ENCODE measurements at places on chromosomes 1 and 21. TPM values are rescaled to one million over a fixed set of nuclear protein-coding genes. Genes with fewer than 3 reads are reported as not detected.

Gene IFI16
- 105 TPM for total RNA-seq

Gene TBX15
- 48.7 TPM for total RNA-seq

Gene TIAM1
- 44.7 TPM for total RNA-seq

Gene CFAP74
- not detected for total RNA-seq

Gene YOD1
- total RNA-seq, result 10.7 TPM

Gene HSD3B2
- not detected for total RNA-seq

Gene CDK11A
- 42.9 TPM for total RNA-seq

DNA sequence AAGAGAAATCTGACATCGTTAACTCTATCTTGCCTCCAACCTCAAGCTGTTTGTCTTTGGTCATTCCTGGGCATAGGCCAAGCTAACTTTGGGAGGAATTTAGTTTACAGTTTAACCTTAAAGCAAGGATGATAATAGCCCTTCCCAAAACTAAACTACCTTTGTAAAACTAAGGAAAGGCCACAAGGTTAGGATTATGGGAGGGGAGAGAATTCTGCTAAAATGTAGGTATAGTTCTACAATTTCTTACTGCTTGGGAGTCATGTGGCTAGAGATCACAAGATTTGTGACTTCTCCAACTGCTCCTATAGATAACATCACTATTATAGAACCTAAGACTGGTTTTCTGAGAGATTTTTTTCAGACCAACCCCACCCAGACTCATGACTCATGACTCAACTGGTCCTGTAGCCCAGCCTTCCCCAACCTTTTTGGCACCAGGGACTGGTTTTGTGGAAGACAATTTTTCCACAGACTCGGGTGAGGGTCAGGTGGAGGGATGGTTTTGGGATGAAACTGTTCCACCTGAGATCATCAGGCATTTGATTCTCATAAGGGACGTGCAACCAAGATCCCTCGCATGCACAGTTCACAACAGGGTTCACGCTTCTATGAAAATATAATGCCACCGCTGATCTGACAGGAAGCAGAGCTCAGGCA lies 70.7 kb upstream of the MUTYH start:
- H3K4me3 ChIP-seq, result no peak overlapping the region
- H3K27ac ChIP-seq, result no peak overlapping the region
- H3K27me3 ChIP-seq, result no peaks in the 10 kb centered on the region
- no peaks in the 10 kb centered on the region for H3K36me3 ChIP-seq
- H3K4me1 ChIP-seq, result no peaks in the 10 kb centered on the region
- DNase-seq, result no peak

GRCh38 chr1:88451856-88452255 lies 232.2 kb upstream of the PKN2 start:
- no peaks in the 10 kb centered on the region for H3K36me3 ChIP-seq
- H3K27me3 ChIP-seq, result no peaks in the 10 kb centered on the region

GRCh38 chr1:51567653-51568052 lies 48.6 kb upstream of the EPS15 start:
- H3K27me3 ChIP-seq, result no peaks in the 10 kb centered on the region
- no peak overlapping the region for H3K4me3 ChIP-seq
- DNase-seq, result no peak
- H3K36me3 ChIP-seq, result no peaks in the 10 kb centered on the region

GRCh38 chr1:186806477-186806876 lies 22.3 kb upstream of the PLA2G4A start:
- DNase-seq, result no peak
- H3K27ac ChIP-seq, result no peak overlapping the region
- no peaks in the 10 kb centered on the region for H3K4me1 ChIP-seq
- H3K4me3 ChIP-seq, result no peak overlapping the region
- H3K27me3 ChIP-seq, result no peaks in the 10 kb centered on the region
- H3K36me3 ChIP-seq, result no peaks in the 10 kb centered on the region

DNA sequence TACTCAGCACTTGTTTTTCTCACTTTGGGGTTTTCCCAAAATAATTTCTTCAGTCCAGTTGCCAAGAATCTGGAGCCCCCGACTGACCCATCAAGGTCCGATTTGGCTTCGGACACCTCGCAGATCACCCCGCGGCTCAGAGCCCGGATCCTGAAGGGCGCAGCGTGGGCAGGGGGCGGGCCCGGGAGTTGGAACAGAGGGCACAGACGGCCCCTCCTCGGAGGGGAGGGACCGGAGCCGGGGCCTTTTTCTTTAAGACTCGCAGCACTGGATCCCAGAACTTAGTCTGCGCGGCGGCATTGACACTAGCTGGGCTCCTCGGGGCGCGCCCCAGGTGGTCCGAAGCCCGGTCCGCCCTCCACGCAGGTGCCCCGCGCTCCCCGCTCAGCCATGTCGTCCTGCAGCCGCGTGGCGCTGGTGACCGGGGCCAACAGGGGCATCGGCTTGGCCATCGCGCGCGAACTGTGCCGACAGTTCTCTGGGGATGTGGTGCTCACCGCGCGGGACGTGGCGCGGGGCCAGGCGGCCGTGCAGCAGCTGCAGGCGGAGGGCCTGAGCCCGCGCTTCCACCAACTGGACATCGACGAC lies at the start of gene CBR3:
CBR3 (plus strand) TSS at position 277 of the 588 bp plus-strand sequence; CDS start at position 391, 114 bp downstream.
- H3K4me1 ChIP-seq, result no peaks in the 10 kb centered on the region
- no peaks in the 10 kb centered on the region for H3K27me3 ChIP-seq
- H3K4me3 ChIP-seq, result peak within 1 kb of the TSS; percentile 98

DNA sequence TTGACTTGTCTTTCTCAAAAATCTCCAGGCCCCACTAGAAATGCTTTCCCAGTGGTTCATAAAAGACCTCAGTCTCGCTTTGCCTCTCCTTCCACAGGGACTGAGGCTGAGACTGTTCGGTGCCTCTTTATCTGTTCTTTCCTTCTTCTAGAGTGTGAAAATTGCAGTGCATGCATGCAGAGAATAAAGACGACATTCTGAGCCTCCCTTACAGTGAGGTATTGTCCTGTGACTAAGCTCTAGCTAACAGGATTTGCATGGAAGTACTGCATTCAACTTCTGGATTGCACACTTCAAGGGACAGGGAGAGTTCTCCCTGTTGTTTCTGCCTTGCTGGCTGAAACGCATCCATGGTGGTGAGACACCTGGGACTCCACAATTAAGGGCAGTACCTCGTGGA lies 69.1 kb downstream of the COLGALT2 start:
- no peaks in the 10 kb centered on the region for H3K36me3 ChIP-seq
- H3K4me1 ChIP-seq, result no peaks in the 10 kb centered on the region
- H3K27ac ChIP-seq, result no peak overlapping the region
- no peaks in the 10 kb centered on the region for H3K27me3 ChIP-seq
- no peak for DNase-seq

GRCh38 chr21:38428211-38428610 lies 70.1 kb downstream of the ERG start:
- no peak overlapping the region for H3K4me3 ChIP-seq
- H3K27ac ChIP-seq, result no peak overlapping the region
- no peaks in the 10 kb centered on the region for H3K4me1 ChIP-seq

DNA sequence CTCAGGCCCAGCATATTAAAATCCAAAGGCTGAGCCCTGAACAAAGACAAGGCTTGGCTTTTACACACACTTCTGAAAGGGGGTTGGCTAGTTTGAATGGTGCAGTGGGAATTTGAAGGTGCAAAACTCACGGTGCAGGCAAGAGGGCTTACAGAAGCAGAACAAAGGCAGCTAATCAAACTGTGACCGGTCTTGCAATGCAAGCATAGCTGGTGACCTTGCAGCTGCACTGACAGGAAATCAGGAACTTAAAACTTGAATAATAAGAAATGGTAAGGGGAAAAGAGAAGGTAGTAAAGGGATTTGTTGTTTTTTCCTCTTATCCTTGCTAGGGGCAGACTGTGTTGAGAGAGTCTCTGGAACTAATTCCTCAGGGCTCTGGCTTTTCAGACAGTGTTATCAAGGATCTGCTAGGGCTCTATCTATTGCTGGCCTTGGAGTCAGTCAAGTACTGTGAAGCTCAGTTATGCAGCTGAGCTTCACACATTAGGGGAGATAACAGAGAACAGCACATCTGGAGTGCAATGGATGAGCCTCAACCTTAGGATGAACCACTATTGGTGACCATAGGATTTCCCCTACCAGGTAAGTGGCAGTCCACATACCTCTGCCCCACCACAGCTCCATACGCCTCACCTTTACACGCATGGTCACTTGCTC lies 97.6 kb downstream of the PPIAL4G start:
- peaks cover 4% of the 10 kb centered on the region for H3K4me1 ChIP-seq
- H3K36me3 ChIP-seq, result no peaks in the 10 kb centered on the region
- H3K27ac ChIP-seq, result no peak overlapping the region
- no peaks in the 10 kb centered on the region for H3K27me3 ChIP-seq

GRCh38 chr1:248710305-248710900 lies 7.8 kb upstream of the OR14I1 start:
- H3K4me1 ChIP-seq, result no peaks in the 10 kb centered on the region
- no peak overlapping the region for H3K4me3 ChIP-seq
- H3K27ac ChIP-seq, result no peak overlapping the region
- H3K36me3 ChIP-seq, result no peaks in the 10 kb centered on the region
- DNase-seq, result no peak
- H3K27me3 ChIP-seq, result no peaks in the 10 kb centered on the region

GRCh38 chr1:180096584-180097325 lies 57.9 kb upstream of the QSOX1 start:
- no peak overlapping the region for H3K4me3 ChIP-seq
- no peaks in the 10 kb centered on the region for H3K4me1 ChIP-seq
- no peak for DNase-seq

DNA sequence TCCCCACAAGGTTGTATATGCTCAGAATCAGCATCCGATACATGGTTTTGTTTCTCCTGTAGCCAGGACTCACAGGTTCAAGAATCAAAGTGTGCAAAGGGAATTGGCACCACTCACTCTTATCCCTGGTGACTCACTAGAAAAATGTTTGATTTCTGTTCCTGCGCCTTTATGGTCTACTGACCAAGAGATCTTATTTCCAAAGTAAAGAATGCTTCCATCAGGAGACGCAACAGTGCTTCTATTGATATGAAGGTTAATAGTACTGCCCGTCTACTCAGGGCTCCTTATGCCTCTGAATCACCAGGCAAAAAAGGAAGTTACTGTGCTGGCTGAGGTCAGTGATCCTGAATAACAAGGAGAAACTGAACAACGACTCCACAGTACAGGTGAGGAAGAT lies 1392.0 kb upstream of the PRMT6 start:
- H3K27ac ChIP-seq, result no peak overlapping the region
- H3K27me3 ChIP-seq, result no peaks in the 10 kb centered on the region
- DNase-seq, result no peak
- no peaks in the 10 kb centered on the region for H3K36me3 ChIP-seq
- no peak overlapping the region for H3K4me3 ChIP-seq
- H3K4me1 ChIP-seq, result no peaks in the 10 kb centered on the region

- H3K4me1 ChIP-seq, result no peaks in the 10 kb centered on the region
- no peaks in the 10 kb centered on the region for H3K27me3 ChIP-seq
- H3K27ac ChIP-seq, result no peak overlapping the region
- no peaks in the 10 kb centered on the region for H3K36me3 ChIP-seq
- H3K4me3 ChIP-seq, result no peak overlapping the region
- DNase-seq, result no peak
Measured at GRCh38 chr1:8679395-8679800, 138.0 kb downstream of the RERE start.

DNA sequence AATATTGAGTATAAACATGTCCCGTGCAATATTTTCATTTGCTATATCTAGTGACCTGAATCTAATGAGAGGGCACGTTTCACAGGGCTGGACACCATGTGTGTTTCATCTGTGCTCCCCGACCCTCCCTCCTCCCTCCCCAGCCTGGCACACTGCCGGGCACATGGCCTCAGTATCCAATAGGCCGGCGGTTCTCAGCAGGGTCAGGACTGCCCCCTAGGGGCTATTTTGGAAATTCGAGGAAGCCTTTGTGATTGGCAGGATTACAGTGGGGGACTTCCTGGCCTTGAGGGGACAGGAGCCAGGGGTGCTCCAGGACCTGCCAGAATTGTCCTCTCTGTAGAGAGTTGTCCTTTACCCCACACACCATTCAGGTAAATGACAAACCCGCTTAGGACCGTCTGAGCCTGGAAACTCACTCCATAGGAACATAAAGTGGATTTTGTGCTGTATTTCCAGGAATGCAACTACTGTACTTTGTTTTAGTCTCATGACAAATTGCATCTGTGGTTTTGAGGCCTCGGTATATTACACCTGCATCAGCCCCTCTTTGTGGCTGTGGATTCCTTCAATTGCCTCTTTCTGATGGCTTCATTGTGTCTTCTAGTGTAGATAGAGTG lies 109.5 kb upstream of the SIM2 start:
- no peaks in the 10 kb centered on the region for H3K36me3 ChIP-seq
- no peaks in the 10 kb centered on the region for H3K4me1 ChIP-seq
- H3K4me3 ChIP-seq, result no peak overlapping the region
- no peak overlapping the region for H3K27ac ChIP-seq
- DNase-seq, result no peak
- H3K27me3 ChIP-seq, result no peaks in the 10 kb centered on the region

- H3K36me3 ChIP-seq, result no peaks in the 10 kb centered on the region
- H3K4me3 ChIP-seq, result peak overlapping the region; percentile 85
- H3K27ac ChIP-seq, result peak overlapping the region; percentile 96
- H3K27me3 ChIP-seq, result no peaks in the 10 kb centered on the region
- no peak for DNase-seq
Measured at GRCh38 chr1:15618077-15618654, 908 bp downstream of the DDI2 start.

DNA sequence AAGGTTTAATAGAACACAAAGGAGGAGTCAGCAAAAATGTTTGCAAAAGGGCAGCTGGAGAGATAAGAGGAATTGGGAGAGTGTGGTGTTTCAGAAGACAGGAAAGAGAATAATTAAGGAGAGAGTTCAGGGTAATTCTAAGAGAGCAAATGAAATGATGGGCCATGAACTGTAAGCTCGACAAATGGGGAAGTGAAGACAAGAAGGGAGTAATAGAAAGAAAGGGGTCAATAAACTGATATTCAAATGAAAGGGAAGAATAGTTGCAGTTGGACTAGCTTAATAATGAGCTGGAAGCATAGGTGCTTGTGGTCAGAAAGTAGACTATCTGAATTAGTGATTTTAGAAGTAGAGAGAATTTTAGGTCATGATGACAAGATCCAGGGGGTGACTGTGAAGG lies 15.6 kb upstream of the RNF220 start:
- H3K27ac ChIP-seq, result no peak overlapping the region
- no peak for DNase-seq
- no peaks in the 10 kb centered on the region for H3K4me1 ChIP-seq
- H3K36me3 ChIP-seq, result no peaks in the 10 kb centered on the region
- no peak overlapping the region for H3K4me3 ChIP-seq
- peaks cover 22% of the 10 kb centered on the region for H3K27me3 ChIP-seq

DNA sequence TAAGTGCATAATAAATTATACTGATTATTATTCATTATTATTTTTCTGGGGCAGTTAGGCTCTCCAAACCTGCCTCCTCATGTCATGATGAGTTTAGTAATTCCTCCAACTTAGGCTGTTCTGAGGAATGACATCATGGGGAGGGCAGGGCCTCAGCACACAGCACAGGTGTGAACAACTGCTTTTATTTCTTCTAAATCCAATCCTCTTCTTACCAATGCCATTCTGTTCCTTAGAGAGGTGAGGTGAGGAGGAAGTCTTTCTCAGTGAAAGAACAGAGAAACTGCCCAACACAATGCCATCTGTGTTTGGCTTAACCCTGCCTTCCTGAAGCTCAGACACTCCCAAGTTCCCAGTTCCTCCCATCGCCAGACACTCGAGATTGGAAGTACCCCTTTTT lies 45.4 kb upstream of the WASF2 start:
- H3K27me3 ChIP-seq, result no peaks in the 10 kb centered on the region
- peaks cover 24% of the 10 kb centered on the region for H3K4me1 ChIP-seq
- DNase-seq, result no peak
- peak overlapping the region; percentile 77 for H3K27ac ChIP-seq

GRCh38 chr1:111471012-111471411 lies 2.8 kb upstream of the C1orf162 start:
- no peaks in the 10 kb centered on the region for H3K36me3 ChIP-seq
- no peak overlapping the region for H3K4me3 ChIP-seq
- H3K27ac ChIP-seq, result no peak overlapping the region
- DNase-seq, result no peak
- H3K27me3 ChIP-seq, result no peaks in the 10 kb centered on the region

GRCh38 chr1:183778568-183779433 lies 26.1 kb upstream of the RGL1 start:
- H3K27me3 ChIP-seq, result no peaks in the 10 kb centered on the region
- H3K36me3 ChIP-seq, result no peaks in the 10 kb centered on the region
- no peak for DNase-seq
- no peak overlapping the region for H3K4me3 ChIP-seq
- no peaks in the 10 kb centered on the region for H3K4me1 ChIP-seq
